CD4-positive, alpha-beta T cell (primary cell): ENCODE measurements at places on chromosomes 11 and 22.

- no peak for DNase-seq
These were observed 38.8 kb downstream of the SMCO4 start for GRCh38 chr11:93504110-93505095.

DNA sequence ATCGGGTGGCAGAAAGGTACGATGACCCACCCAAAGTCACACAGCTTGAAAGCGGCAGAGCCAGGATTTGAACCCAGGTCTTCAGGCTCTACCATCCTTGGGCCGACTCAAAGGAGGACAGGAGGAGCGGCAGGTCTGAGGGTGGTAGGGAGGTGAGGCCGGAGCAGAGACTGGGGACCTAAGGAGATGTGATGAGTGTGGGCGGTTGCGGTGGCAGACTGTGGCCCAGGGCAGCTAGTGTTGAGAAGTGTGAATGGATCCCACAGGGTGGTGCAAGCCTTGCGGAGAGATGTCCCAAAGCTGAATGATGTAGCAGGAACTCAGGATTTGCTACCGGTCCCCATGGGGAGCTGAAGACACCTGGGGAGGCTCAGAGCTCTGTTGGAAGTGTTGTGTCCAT is 180.2 kb downstream of the MYO18B start:
- DNase-seq = no peak

DNA sequence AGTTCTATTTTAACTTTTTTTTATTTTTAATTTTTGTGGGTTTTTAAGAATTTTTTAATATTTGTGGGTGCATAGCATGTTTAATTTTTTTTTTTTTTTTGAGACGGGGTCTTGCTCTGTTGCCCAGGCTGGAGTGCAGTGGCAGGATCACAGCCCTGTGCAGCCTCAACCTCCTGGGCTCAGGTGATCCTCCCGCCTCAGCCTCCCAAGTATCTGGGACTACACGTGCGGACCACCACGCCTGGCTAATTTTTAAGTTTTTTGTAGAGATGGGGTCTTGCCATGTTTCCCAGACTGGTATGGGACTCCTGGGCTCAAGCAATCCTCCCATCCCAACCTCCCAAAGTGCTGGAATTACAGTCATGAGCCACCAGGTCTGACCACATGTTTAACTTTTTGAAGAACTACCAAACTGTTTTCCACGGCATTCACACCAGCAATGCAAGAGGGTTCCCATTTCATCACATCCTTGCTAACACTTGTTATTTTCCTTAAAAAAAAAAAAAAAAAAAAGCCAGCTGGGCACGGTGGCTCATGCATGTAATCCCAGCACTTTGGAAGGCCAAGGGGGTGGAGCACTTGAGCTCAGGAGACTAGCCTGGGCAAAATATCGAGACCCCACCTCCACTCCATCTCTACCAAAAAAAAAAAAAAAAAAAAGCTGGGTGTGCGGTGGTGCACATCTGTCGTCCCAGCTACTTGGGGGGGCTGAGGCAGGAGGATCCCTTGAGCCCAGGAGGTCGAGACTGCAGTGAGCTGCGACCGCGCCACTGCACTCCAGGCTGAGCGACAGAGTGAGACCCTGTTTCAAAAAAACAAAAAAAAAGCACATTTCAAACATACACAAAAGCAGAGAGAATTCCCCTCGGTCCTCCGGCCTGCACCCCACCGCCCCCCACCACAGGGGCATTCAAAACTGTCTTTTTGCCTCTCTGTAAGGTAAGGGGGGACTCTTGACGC is 16.7 kb upstream of the TXNRD2 start:
- no peak for DNase-seq

GRCh38 chr11:39144351-39145130 is 2314.9 kb downstream of the LRRC4C start:
- no peak for DNase-seq

GRCh38 chr11:96037405-96037949 is 113.6 kb upstream of the MTMR2 start:
- DNase-seq = no peak

GRCh38 chr11:125332821-125333220 is 163.2 kb downstream of the FEZ1 start:
- no peak for DNase-seq

- DNase-seq = no peak
These were observed 4.0 kb upstream of the ARHGAP42 start for GRCh38 chr11:100683126-100683525.

DNA sequence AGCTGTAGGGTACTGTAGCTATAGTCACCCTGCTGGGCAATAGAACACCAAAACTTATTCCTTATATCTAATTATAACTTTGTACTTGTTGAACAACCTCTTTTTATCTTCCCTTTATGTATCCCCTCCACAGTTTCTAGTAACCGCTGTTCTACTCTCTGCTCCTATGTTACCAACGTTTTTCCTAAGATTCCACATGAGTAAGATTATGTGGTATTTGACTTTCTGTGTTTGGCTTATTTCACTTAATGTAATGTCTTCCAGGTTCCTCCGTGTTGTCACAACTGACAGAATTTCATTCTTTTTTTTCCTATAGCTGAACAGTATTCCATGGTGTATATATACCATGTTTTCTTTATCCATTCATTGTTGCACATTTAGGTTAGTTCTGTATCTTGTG is 258.4 kb downstream of the DYNC2H1 start:
- no peak for DNase-seq

DNA sequence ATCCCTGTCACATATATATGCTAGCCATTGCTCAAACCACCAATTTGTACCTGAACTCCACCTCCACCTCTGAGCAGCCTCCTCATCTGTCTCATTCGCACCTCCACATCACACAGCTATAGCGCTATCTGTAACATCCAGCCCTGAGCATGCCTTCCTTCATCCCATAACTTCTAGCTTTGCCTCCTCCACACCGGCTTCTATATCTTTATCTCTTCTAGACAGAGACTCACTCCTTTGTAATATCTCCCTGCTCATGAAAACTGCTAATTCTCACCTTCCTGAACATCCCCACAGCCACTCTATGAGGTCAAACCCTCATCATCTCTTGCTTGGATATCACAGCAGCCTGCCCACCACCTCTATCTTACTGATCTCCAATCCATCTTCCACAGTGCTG is 5.9 kb downstream of the SIAE start:
- no peak for DNase-seq

DNA sequence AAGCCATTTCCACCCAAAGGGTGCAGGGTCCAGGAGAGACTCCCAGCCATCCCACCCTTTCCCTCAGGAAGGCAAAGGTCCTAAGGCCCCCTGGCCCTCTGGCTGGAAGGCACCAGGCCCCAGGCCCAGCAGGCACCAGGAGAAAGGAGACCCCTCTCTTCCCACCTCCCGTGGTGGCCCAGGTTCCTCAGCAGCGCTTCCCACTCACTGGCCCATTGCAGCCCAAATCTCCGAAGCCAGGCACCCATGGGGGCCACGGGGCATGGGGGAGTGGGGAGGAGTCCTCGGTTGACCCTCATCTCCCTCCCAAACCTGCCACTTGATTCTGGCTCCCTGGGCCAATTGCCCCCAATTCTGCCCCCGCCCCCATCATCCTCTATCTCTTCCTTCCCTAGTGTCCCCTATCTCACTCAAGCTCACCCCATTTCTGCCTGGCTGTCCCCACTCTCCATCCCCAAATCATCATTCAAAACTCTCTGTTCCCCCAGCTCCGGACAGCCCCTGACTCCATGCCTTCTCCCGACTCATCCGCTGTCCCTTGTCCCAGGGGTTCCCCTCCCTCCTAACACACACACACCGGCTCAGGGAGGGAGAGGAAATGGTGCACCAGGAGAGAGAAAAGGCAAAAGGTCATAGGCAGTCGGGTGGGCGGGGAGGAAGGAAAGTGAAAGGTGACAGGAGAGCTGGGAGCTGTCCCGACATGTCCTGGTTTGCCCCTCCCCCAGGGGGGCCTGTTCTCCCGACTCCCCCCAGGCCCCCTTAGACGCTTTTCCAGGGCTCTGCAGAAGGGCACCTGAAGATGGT is 1.2 kb downstream of the LIF start:
- no peak for DNase-seq

DNA sequence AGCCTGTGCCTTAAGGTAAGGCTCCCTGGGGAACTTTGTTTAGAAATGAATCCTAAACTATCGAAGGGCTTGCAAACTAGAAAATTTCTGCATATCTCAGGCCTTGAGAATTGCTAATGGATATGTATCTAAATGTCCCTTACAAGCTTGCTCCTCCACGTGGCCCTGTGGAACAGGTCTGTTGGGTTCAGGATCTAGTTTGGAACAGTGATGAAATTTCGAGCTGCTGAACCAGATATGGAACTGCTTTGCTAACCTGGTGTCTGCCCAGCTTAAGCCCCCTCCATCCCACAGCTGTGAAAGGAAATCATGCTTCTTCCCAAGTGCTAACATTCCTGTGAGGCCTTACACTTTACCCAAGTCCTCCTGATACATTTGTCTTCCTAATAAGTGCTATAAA is 11.6 kb downstream of the SREBF2 start:
- no peak for DNase-seq

DNA sequence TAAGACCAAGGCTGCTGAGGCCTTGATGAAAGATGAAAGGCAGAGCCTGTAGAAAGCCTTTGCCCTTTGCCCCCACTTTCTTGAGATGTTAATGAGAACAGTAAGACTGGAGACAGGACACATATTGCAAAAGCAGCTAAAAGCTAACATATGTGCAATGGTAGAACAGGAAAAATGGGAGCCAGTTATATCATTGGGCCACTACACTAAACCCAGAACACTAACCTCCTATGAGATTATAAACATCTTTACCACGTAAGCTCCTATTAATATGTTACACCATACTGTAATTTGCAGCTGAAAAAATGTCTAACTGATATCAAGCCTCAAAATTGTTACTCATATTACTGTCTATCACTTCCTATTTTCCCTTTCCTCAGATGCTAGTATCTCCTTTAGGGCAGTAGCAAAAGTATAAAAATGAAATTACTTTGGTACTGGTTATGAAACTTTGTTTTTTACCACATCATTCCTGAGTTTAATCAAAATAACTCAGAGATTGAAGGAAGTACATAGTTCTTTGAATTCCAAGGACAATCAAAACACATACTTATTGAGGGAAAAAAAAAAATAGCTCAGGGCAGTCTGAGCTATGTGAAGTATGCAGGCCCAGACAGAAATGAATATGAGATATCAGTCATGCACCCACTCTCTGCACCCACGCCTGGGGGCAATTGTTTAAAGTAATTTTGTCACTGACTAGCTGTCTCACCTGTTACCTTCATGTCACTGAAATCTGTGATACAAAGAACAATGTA is 9.1 kb downstream of the HPS5 start:
- no peak for DNase-seq

- DNase-seq = no peak
These were observed 42.3 kb upstream of the RAB1B start for GRCh38 chr11:66226101-66226500.
